Progenitor cell of endocrine pancreas (in vitro differentiated cells): ENCODE measurements at places on chromosomes 1 and 21.

DNA sequence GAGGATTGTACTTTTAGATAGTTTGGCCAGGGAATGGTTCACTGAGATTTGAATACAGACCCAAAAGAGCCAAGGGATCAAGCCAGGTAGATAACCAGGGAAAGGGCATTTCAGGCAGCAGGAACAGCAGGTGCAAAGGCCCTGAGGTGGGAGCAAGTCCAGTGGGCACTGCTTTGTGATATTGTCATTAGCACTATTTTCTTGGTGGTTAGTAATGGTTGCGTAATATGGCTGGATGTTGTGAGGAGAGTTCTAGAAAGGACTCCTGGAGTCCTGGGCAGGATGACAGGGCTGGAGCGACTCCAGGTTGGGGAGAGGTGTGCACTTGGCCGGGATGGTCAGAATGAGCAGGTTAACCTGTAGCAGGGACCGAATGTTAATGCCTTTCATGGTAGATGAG, 4.4 kb downstream of the AZIN2 start:
- no peak for DNase-seq

DNA sequence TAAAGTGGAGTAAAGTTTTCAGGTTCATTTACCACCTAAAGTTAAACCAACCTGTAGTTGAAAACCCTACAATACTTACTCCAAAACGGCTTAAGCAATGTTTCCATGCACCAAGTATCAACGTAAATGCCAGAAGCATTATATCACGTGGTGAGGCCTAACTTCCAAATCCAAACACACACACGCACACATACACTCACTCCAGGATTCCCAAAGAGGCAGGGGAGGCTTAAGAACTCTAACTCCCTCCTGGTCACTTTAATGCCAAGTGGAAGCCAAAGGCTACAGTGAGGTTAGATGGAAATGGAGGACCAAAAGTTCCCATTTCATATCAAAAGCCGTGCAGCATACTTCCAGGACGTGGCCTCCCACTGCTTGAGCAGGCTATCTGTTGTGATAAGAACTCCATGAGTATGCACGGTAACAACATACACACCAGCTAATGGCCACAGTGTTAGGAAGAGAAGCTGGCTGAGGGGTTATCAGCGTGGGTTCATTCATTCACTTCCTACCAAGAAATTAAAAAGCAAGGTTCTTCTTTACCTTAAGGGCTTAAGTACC, 224.1 kb downstream of the SLC45A1 start:
- DNase-seq: no peak

DNA sequence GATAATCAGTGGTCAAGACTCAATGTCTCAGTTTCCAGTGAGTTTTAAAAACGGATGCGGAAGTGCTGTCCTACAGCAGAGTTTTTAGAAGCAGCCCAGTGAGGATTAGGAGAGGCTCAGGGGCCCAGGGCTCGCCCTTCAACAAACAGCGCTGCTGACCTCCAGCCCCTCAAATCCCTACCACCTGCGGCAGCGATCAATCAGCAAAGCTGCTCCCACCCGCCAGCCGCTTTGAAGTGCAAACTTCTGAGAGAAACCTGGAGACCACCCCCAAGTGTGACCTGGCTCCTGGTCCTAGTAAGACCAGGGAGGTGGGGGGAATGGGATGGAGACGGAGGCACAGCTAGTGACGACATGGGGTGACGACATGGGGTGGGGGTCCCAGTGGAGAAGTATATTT, 14.4 kb downstream of the ZBTB17 start:
- DNase-seq: no peak

DNA sequence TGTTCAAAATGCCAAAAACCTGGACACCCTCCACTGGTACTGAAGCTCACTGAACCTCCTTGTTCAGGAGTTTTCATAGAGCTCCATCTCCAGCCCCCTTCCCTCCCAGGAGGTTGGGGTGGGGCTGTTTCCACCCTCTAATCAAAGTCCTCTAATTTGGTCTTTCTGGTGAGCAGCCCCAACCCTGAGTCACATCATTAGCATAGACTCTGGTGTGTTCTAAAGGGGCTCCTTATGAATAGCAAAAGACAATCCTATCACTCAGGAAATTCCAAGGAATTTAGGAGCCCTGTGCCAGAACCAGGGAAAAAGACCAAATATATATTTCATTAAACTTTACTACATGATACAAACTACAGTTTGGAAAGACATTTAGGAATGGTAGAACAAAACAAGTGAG, 13.2 kb upstream of the UBE4B start:
- no peak for DNase-seq

DNA sequence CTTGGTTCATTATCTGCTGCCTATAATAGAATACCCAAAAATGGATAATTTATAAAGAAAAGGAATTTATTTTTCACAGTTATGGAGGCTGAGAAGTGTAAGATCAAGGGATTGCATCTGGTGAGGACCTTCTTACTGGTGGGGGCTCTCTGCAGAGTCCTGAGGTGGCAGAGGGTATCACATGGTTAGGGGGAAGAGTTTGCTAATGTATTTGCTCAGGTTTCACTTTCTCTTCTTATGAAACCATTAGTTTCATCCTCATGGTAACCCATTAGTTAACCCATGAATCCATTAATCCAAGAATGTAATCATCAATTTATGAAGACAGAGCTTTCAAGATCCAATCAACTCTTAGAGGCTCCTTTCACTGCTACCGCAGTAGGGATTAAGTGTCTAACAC, 120.6 kb downstream of the DNM3 start:
- DNase-seq: no peak

DNA sequence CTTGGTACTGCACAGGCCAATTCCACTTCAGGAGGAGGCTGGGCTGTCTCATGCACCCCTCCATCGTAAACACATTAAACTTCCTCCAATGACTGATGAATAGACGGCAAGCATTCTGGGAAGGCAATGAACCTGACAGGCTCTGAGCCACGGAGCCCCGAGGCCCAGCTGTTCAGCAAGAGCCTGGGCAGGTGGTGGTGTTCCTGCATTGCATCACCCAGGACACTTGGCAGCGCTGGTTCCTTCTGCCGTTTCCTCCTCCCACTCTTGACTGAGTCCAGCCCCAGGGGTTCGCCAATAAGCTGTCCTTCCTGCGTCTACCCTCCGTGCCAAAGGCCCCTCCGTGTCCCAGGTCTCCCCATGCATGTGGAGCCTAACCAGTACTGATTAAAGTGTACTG, 109.8 kb downstream of the JAK1 start:
- DNase-seq: no peak

DNA sequence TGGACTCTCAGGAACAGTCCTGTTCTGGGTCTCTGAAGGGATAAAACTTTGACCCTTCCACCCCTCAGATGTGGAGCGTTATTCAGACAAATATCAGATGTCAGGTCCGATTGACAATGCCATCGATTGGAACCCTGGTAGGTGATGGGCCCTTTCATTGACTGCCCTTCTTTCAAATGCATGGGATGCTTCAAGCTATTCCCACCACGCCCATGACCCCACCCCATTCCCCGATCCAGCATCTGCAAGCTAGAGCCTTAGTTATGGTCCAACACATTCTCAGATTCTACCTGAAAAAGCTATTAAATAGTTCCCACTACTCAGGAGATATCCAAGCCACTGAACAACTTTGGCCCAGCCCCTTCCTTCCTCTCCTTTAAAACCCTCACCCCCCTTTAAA, 12.5 kb downstream of the POLR3GL start:
- no peak for DNase-seq

DNA sequence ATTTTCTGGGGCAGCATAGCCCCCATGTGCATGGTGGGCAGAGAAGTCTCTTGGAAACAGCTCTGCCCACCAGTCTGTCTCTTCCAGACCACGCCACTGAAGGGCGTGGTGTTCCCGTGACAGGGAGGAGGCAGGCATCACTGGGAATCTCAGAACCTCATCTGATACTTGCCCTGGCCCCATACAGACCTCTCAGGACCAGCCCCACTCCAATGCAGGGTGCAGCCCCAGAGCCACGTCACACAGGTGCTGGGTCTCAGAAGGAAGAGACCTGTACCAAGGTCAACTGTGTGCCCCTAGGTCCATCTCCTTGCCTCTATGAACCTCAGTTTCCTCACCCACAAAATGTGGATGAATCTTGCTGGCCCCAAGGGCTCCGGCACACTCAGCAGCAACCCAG, 7.3 kb downstream of the RAP1GAP start:
- DNase-seq: no peak

DNA sequence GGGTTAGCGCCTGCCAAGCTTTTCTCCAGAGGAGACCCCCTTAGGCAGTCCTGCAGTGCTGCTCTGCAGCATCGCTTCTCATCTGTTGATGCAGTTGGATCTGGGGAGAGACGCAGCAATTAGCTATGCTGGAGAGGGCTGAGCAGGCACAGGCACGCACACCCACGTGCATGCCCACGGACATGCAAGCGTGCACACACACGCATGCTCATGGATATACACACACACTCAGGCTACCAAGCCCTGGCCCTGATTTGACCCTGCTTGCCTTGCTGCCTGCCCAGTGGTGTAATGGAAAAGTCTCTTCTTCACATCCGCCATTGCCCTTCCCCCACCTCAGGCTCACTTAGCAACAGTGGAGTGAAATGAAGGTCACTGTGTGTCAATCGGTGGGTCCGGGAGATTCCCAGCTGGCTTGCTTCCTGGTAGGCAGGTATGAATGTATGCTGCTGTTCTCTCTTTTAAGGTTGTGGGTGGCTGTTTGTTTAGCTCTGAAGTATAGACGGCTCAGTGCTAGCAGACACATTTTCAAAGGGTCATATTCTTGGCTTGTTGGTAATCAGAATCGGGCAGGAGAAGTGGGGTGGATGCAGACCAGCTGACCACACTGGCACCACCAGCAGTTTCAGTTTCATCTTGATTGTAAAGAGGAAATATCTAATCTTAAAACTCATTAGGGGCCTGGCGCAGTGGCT, 9.5 kb downstream of the ATP1B1 start:
- DNase-seq: no peak

DNA sequence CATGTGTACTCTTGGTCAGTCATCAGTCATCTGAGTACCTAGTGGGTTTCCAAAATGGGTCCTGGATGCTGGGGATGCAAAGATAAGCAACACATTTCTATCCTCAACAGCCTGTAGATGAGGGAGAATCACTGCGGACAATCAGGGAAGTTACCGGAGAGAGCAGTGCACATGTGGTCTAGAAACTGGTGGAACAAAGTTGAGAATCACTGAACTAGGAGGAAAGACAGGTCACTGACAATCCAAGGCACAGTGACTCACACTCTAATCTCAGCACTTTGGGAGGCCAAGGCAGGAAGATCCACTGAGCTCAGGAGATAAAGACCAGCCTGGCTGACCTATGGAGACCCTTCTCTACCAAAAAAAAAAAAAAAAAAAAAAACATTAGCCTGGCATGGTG, 31.4 kb upstream of the LGALS8 start:
- DNase-seq: no peak

GRCh38 chr1:86775395-86775794, 71.0 kb downstream of the SH3GLB1 start:
- DNase-seq: no peak

- no peak for DNase-seq
These were observed 1008.3 kb upstream of the B3GALT2 start for GRCh38 chr1:194194724-194195123.

GRCh38 chr21:28229814-28230213, 762.9 kb downstream of the LTN1 start:
- DNase-seq: no peak

DNA sequence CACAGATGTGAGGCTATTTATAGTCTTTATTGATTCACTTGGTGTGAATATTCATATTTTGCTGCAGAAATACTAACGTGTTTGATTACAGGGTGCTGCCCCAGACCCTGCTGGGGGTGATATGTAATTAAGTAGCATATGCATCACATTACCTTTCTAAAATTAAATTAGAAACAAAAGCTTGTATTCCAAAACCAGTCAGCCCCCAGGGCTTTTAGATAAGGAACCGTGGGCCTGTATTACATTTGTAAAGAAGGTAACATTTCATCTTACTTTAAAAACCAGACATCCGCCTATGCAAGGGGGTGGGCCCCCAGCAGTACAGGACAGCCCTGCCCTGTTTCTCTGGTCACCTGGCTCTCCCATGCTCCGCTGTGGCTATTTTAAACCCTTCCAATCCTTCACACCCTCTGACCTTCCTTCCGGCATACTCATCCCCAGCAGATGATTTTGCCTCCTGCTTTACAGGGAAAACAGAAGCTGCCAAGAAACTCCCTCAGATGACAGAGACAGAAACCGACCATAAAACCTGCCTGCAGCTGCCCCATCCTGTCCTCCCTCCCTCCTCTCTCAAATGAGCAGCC, 22.0 kb upstream of the KCNC4 start:
- no peak for DNase-seq

GRCh38 chr1:48695161-48695560, 81.5 kb downstream of the BEND5 start:
- DNase-seq: no peak

DNA sequence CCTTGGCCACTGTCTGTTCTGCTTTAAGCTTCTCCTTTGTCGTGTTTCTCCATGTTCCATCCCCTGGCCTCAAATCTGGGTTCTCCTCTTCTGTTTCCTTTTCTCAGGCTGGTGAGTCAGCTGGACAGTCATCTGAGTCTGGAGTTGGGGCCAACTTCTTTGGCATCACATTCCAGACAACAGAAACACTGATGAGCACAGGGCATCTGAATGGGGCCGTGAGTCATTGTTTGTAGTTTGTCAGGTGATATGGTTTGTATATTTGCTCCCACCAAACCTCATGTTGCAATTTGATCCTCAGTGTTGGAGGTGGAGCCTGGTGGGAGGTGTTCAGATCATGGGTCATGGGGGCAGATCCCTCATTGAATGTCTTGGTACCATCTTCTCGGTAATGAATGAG, 14.3 kb upstream of the OLIG2 start:
- DNase-seq: no peak

GRCh38 chr1:94669198-94669597, 127.6 kb upstream of the F3 start:
- DNase-seq: no peak

GRCh38 chr1:223007935-223008334, 135.1 kb downstream of the TLR5 start:
- no peak for DNase-seq

DNA sequence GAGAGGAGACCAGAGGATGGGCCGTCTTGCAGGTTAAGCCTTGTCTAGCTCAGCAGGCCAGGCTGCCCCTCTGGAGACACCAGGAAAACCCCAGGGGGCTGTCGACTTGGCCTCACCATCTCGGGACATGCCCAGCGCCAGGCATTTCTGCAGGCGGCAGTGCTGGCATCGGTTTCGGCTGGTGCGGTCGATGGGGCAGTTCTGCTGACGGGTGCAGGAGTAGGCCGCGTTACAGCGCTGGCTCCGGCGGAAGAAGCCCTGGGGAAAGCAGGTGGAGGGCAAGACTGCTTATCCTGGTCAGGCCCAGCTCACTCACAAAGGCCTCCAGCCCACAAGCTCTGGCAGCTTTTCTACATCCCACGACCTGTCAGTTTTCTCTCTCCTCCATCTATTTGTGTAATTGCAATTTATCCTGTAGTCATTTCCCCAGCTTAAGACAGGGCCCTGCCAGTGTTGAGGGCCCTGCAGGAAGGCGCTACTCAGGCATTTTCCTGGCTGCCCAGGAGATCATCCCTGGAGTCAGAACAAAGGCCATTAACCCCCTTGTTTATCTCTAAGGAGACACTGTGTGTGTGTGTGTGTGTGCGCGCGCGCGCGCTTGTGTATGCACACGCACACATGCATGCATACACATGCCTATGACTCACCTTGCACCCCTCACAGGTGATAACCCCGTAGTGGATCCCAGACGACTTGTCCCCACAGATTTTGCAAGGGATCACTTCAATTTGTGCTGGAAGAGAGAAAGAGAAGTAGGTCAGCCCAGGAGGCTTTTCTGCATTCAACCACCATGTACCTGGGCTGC, 11.5 kb upstream of the LINGO4 start:
- DNase-seq: no peak

- no peak for DNase-seq
These were observed 36.7 kb upstream of the TARDBP start for GRCh38 chr1:10975567-10976326.
